ENCODE measurements at places on chromosomes 7 and 10.
A peak's percentile ranks its signal among the peaks of the same experiment; 100 is the strongest.

DNA sequence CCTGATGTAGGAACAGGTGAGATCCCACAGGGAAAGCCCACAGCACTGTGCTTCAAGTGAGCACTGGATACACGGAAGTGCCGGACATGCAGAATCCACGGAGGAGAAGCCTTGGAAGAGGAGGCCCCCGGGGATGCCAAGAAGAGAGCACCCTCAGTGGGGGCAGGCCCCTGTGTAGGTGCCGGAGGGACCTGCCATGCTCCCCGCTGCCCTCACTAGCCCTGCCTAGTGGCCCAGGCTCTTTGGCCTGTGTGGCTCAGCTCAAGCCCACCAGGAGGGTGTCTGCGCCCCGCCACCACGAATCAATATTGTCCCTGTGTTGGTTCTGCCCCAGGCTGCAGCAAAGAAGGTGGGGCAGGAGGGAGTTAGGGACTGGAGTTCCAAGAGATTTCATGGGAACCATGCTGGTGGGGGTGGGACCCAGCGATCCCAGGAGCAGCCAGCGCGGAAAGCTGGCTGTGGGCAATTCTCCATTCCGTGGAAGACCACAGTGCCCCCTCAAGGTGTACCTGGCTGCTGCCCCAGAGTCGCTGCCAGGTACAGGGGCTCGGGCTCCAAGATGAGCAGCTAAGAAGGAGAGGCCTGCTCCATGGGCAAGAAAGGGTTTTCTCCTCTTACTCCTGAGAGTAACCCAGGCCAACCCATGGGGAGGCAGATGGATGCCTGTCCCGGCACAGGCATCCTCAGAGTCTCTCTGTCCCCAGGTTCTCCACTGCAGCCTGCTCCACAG, 34.9 kb upstream of the LEP start:
- no peak for DNase-seq

DNA sequence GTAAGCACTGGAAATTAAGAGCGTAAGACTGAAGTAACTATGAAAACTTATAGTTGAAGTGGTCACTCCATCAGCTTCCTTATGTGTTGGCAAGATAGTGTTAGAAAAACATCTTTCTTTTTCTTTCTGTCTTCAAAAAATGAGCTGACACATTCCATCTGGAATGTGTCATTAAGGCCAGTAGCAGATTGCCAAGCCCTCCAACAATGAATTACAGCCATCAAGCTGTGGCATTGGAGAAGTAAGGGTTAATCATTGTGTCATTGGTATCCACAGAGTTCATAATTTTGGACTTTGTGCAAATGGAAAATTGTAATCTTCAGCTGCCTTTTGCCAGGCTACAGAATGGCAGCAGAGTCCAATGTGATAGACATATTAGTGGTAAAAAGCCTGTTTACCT, 926.3 kb downstream of the NRG3 start:
- DNase-seq, result no peak

DNA sequence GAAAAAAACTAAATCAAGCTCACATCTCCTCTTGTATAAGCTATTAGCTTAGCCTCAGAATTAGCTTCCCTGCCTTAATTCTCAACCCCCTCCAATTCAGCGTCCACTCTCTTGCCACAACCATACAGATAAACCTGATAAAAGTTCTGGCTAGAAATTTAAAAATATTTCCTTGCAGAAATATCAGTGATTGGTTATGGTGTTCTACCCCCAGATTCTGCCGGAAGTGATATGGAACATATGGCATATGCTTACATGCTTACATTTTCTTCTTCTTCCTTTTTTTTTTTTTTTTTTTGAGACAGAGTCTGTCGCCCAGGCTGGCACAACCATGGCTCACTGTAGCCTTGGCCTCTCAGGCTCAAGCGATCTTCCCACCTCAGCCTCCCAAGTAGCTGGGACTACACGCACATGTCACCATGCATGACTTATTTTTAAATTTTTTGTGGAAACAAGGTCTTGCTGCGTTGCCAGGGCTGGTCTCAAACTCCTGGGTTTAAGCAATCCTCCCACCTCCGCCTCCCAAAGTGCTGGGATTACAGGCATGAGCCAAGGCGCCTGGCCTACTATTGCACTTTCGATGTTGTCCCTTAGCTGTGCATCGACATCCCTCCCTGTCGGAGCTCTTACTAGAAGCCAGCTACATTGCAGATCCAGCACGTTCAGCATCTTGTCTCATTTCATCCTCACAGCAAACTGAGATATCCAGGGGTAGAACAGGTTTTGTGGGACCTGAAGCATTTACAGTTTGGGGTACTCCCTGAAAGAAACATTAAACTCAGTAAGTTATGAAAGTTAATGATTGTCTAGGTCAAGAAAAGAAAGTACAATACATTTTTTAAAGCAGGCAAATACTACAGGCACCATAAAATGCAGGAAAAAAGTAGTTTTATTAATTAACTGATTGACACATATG, 205.6 kb upstream of the TCF7L2 start:
- no peak for DNase-seq

- DNase-seq, result no peak
These were observed 123.1 kb upstream of the HPS1 start for GRCh38 chr10:98569853-98570252.

DNA sequence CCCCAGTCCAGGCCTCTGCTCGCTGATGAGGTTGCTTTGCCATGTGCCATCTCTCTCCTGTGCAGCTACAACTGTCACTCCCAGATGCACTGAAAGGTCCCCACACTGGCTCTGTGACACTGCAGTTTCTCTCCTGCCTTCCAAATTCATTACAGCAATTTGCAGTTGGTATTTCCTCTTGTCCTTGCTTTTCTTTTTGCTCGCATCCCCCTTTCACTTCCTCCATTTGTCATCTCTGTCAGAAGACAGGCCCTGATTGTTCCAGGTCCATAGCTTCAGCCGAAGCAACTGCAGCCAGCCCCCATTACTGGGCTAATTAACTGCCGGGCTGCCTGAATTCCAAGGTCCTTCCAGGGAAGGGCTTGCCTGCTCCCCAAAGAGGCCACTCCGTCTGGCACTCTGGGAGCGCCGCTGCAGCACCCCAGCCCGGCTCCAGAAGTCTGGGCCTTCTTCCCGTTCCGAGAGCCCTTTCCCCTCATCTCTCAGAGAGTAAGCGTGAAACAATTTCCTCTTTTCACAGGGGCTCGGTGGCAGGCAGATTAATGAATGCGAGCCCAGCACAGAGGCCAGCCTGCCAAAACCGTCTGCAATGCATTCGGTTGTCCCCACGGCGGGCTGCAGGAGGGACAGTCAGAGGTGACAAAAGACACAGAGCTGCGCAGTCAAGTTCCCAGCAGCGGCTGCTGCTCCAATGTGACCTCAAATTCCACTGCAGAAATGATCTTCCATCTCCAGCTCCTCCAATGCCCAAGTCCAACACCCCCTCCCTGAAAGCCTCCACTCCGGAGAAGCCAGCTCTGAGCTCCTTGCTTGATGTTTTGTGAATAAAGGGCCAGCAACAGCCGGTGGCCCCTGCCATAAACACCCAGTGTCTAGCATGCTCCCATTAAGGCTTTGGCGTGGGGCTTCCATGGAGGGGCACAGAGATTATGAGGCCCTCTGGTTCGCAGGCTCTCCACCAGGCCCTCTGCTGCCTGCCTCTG, 279.4 kb upstream of the HABP2 start:
- DNase-seq, result no peak

GRCh38 chr10:17227367-17228090, 512 bp upstream of the VIM start:
- DNase-seq, result peak; percentile 70
